ENCODE measurements at places on chromosomes 5 and 9. TPM values are rescaled to one million over a fixed set of nuclear protein-coding genes. Genes with fewer than 3 reads are reported as not detected.

The TPPP gene
- total RNA-seq, result 5.7 TPM

The NR5A1 gene
- 43.5 TPM for total RNA-seq

The TRIM7 gene
- total RNA-seq, result 0.43 TPM

The SOHLH1 gene
- 18.4 TPM for total RNA-seq

The GABRA1 gene
- total RNA-seq, result not detected

The RGS7BP gene
- total RNA-seq, result 7.8 TPM

The SOWAHA gene
- 1.3 TPM for total RNA-seq

The TAF1L gene
- total RNA-seq, result 4.8 TPM

The PLAC8L1 gene
- total RNA-seq, result 4.4 TPM

The FCN1 gene
- total RNA-seq, result 0.19 TPM

The DHFR gene
- total RNA-seq, result 16.8 TPM

The FRRS1L gene
- total RNA-seq, result 5.3 TPM

The CDH9 gene
- total RNA-seq, result not detected

The NADK2 gene
- total RNA-seq, result 42.2 TPM

The MAPK9 gene
- 54.3 TPM for total RNA-seq

The CDC20B gene
- 15.6 TPM for total RNA-seq

The SHC3 gene
- 0.37 TPM for total RNA-seq

The F2RL2 gene
- not detected for total RNA-seq

The ADAMTS12 gene
- 9.3 TPM for total RNA-seq

The PTPRD gene
- 33.6 TPM for total RNA-seq

The SLC6A19 gene
- 0.16 TPM for total RNA-seq

The STK32A gene
- total RNA-seq, result 6.0 TPM

Data from testis (tissue), 5 donors.